ENCODE measurements at places on chromosomes 6 and 20. TPM values are rescaled to one million over a fixed set of nuclear protein-coding genes. Genes with fewer than 3 reads are reported as not detected.

DNA sequence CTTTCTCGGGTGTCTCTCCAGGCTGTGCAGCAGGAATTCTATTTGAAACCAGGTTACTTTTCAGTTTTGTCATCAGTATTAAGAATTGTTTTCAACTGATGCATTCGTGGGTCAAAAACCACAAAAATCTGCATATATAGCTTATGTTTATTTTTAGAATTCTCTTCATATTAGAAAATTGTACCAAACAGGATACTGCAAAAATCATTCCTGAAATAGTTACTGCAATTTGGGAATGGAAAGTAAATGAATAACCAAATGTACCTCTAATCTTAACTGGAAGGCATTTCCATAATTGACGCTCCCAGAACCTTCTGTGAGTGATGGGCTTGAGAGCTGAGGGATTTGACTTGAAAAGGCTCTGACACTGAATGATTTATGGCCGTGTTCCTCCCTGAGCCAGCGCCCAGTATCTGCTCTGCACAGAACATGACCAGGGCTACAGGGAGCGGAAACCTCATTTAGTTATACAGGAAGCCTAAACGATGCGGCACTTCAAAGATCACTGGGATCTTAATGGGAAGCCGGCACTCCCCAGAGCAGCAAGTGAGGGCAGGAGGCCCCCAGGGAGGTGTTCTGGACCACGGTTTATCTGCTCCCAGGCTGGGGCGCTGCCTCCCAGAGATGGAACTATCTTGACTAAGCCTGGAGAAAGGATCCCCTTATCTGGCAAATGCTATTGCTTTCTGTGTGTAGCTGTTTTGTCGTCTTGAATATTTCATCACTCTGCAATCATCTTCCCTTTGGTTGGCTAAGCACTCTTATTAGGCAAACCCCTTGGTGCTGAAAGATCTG is 446.0 kb downstream of the QKI start:
- no peaks in the 10 kb centered on the region for H3K4me1 ChIP-seq
- H3K27ac ChIP-seq = no peak overlapping the region
- H3K36me3 ChIP-seq = no peaks in the 10 kb centered on the region
- no peak overlapping the region for H3K4me3 ChIP-seq

DNA sequence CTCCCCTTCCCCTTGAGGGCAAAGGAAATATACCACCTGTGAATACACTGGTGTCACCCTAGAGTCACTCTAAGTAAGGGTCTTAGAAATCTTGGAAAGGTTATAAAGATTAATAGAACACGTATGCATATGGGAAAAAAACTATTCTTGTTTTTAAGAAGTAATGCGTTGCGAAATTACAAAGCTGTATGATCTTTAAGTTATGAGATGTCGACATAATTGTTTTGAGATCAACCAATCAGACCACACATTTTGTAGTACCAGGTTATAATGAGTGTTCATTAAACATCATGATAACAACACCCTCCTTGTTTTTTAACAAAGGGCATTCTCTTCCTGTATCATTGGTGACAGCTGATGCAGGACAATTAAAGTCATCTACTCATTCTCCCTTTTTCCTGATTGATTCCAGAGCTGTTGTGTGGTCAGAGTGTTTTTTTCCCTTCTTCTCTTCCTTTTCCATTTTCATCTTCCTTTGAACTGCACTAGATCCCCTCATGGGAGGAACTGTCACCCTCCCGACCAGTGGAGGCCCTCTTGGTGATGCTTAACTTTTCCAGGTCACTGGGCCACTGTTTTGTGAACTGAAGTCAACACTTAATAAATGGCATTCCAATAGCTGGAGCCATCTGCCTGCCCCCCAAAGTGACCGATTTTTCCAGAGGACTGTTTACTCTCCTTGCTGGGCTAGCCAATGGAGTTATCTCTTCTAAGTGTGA is 37.0 kb downstream of the PRDM1 start:
- peaks cover 4% of the 10 kb centered on the region for H3K4me1 ChIP-seq
- peaks cover 1% of the 10 kb centered on the region for H3K27me3 ChIP-seq
- no peaks in the 10 kb centered on the region for H3K36me3 ChIP-seq
- no peak overlapping the region for H3K27ac ChIP-seq

- no peaks in the 10 kb centered on the region for H3K27me3 ChIP-seq
- no peak for DNase-seq
- no peaks in the 10 kb centered on the region for H3K36me3 ChIP-seq
- no peaks in the 10 kb centered on the region for H3K4me1 ChIP-seq
- no peak overlapping the region for H3K4me3 ChIP-seq
Measured at GRCh38 chr6:19356692-19357091, 480.5 kb upstream of the ID4 start.

GRCh38 chr6:14025160-14025559 is 92.4 kb upstream of the CD83 start:
- DNase-seq = no peak
- H3K27me3 ChIP-seq = peaks cover 4% of the 10 kb centered on the region
- no peaks in the 10 kb centered on the region for H3K36me3 ChIP-seq
- peaks cover 30% of the 10 kb centered on the region for H3K4me1 ChIP-seq
- H3K27ac ChIP-seq = no peak overlapping the region
- no peak overlapping the region for H3K4me3 ChIP-seq

GRCh38 chr6:72049376-72049775 is 163.0 kb downstream of the RIMS1 start:
- no peaks in the 10 kb centered on the region for H3K36me3 ChIP-seq
- DNase-seq = no peak
- H3K4me1 ChIP-seq = no peaks in the 10 kb centered on the region
- H3K4me3 ChIP-seq = no peak overlapping the region
- peaks cover 4% of the 10 kb centered on the region for H3K27me3 ChIP-seq
- no peak overlapping the region for H3K27ac ChIP-seq

GRCh38 chr20:18144541-18145099 is 7.0 kb downstream of the KAT14 start:
- no peaks in the 10 kb centered on the region for H3K27me3 ChIP-seq
- peaks cover 5% of the 10 kb centered on the region for H3K4me1 ChIP-seq
- H3K4me3 ChIP-seq = no peak overlapping the region
- no peak for DNase-seq

DNA sequence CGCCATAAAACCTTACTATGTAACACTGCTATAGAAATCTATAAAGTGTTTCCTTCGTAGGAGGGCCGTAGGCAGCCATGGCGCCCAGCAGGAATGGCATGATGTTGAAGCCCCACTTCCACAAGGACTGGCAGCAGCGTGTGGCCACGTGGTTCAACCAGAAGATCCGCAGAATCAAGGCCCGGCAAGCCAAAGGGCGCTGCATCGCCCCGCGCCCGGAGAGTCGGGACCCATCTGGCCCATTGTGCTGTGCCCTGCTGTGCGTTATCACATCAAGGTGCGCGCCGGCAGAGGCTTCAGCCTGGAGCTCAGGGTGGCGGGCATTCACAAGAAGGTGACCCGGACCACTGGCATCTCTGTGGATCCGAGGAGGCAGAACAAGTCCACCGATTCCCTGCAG is 62.4 kb downstream of the TRIM27 start:
- no peak overlapping the region for H3K4me3 ChIP-seq
- peaks cover 17% of the 10 kb centered on the region for H3K27me3 ChIP-seq
- no peak overlapping the region for H3K27ac ChIP-seq
- DNase-seq = no peak
- peaks cover 12% of the 10 kb centered on the region for H3K4me1 ChIP-seq

DNA sequence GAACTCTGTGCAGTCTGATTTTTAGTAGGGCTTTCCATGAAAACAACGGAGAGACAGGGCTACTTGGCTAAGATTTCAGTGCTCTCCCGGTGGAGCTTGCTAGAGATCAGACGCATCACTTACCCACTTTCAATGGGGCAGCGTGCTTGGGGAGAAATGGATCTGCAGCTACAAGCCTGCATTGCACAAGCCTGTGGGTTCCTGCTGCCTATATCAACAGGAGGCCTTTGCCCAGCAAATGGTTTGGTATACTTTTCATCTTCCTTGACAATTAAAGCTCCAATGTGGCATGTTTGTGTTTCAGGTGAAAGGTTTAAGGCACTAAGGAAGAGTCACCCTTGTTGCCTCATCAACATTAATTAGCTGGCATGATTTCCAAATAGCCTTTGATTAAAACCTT is 136.0 kb upstream of the FOXQ1 start:
- no peaks in the 10 kb centered on the region for H3K27me3 ChIP-seq
- H3K27ac ChIP-seq = no peak overlapping the region
- H3K4me3 ChIP-seq = no peak overlapping the region
- no peak for DNase-seq

DNA sequence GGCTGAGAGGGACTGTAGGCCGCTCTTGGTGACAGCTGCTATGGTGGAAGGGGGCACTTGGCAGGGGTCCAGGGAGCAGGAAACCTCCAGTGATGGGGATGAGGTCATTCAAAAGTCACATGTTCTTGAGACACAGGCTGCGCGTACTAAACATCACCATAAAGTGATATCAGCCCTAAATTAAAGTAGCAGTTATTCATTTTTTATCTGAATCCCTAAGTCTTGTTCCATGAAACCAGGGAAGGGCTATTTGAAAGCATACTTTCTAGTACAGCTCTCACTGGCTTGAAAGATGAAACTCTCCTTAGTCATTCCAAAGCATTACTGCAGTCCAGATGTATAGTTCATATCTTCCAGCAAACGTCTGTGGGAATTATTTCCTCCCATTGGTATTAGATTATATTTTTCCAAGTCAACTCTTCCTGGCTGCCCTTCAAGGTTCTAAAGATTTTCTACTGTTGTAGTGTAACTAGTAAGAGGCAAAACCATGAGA is 373.1 kb downstream of the CD109 start:
- no peak overlapping the region for H3K4me3 ChIP-seq
- H3K36me3 ChIP-seq = no peaks in the 10 kb centered on the region
- H3K27ac ChIP-seq = no peak overlapping the region
- H3K27me3 ChIP-seq = peaks cover 2% of the 10 kb centered on the region

DNA sequence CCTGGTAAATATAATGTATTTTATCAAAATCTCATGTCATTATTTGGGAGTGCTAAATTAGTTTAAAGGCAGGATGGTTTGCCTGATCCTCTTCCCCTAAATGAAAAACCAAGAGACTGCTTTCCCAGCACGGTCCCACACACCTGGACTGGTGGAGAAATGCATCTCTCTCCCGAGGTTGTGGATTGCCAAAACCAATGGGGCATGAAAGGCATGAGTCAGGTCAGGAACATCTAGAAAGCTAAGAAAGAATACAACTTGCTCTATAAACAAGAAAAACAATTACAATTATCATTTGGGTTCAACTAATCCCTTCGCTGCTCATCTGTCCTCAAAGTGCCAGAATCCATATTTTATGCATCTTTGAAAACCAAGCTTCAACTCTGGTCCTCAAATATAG is 308.3 kb upstream of the IRAK1BP1 start:
- H3K27me3 ChIP-seq = peaks cover 1% of the 10 kb centered on the region
- peaks cover 16% of the 10 kb centered on the region for H3K36me3 ChIP-seq
- H3K4me3 ChIP-seq = no peak overlapping the region
- H3K4me1 ChIP-seq = peaks cover 3% of the 10 kb centered on the region
- no peak overlapping the region for H3K27ac ChIP-seq

Gene VWA7
- total RNA-seq = 0.74 TPM

Gene PLA2G7
- total RNA-seq = 0.21 TPM

Gene OOEP
- not detected for total RNA-seq

Gene TMEM244
- total RNA-seq = not detected

Gene MATN4
- total RNA-seq = not detected

Gene ENPP1
- 32.4 TPM for total RNA-seq

Gene CYP24A1
- total RNA-seq = not detected

Gene FBXO5
- total RNA-seq = 9.4 TPM

Gene GNAS-AS1
- total RNA-seq = 4.9 TPM
